Glomerular endothelial cell (primary cell): ENCODE measurements at places on chromosomes 4 and X.

- DNase-seq: no peak
These were observed 481.0 kb downstream of the SH2D1A start for GRCh38 chrX:124827258-124827845.

GRCh38 chr4:73744203-73744602, 3.8 kb downstream of the CXCL8 start:
- DNase-seq: no peak

DNA sequence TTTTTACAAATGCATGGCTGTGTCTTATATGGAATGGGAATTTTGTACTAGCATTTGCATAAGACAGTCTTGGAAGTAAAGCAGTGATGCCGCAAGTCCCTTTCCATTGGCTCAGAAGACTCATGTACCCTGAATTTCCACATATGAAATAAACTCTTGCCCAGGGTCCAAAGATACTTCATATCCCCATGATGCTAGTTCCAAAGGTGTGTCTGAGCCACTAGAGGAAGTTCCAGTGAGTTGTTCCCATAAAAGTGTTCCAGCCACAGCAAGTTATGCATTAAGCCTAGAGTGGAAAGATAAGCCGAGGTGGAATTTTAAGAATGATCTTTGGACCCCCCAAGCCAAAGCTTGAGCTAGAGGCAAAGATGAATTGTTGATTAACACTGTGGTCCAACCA, 9.3 kb upstream of the CEP135 start:
- no peak for DNase-seq

DNA sequence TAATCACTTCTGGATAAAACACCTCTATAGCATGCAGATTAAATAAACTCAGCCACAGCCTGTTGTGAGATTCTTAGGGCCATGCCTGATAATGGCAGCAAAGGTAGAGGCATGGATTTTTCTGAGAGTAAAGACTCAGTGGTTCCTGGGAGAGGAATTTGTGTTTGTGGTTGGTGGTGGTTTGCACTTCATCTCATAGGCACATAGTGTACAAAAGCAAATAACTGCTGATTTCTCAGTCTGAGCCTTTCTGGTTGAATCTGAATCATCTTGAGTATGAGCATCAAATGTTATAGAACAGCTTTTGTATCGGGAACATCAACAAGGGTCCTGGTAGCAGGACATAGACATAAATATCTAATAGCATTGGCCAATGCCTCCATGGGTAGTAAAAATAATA, 274.3 kb downstream of the FRMPD4 start:
- no peak for DNase-seq

GRCh38 chr4:43331226-43332051, 438.9 kb downstream of the GRXCR1 start:
- DNase-seq: no peak

- no peak for DNase-seq
These were observed 328.4 kb upstream of the INTU start for GRCh38 chr4:127304356-127304755.
